Activated B cell treated with CpG ODN at 0.5 μM for 24 hours (primary cell): ENCODE measurements at places on chromosomes 6 and 20.

GRCh38 chr20:37807471-37808232 is 95.3 kb upstream of the VSTM2L start:
- DNase-seq, result no peak

GRCh38 chr6:139433631-139434419 is 59.4 kb upstream of the CITED2 start:
- DNase-seq, result no peak

DNA sequence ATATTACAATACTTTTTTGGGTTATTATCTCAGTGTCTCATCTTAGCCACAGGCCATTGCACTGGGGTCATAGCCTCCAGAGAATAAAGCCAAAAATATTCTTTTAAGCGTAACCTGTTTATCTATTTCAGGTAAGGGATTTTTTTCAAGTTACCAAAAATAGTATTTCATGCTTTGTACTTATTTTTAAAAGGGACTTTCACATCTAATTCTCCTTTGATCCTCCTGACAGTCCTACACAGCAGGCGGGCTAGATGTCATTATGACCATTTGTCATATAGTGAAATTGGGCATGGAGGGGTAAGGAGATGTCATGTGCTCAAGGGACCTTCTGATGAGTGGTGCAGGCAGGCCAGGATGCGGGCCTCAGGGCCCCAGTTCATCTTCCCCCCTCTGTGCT is 68.9 kb downstream of the TBC1D7 start:
- no peak for DNase-seq

- no peak for DNase-seq
Measured at GRCh38 chr6:24100024-24100769, 25.8 kb upstream of the NRSN1 start.

DNA sequence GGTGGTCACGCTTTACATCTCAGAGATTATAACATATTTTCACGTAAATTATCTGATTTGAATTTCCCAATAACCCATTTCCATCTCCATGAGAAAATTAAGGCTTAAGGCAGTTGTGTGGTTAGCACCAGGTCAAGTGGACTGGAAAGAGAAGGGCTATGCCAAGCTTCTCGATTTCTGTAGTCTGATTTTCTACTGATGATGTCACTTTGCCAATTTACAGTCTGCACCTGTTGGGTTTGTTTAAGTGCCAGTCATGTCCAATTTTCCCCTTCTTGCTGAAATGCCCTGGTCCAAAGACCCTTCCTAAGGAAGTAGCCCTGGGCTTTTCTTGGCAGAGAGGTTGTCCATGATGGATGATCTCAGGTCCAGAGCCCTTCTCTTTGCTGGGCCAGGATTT is 562.3 kb upstream of the BTBD3 start:
- no peak for DNase-seq

GRCh38 chr20:22575087-22575721 is 9.2 kb downstream of the FOXA2 start:
- no peak for DNase-seq

GRCh38 chr6:25370178-25371036 is 91.2 kb downstream of the CARMIL1 start:
- no peak for DNase-seq

DNA sequence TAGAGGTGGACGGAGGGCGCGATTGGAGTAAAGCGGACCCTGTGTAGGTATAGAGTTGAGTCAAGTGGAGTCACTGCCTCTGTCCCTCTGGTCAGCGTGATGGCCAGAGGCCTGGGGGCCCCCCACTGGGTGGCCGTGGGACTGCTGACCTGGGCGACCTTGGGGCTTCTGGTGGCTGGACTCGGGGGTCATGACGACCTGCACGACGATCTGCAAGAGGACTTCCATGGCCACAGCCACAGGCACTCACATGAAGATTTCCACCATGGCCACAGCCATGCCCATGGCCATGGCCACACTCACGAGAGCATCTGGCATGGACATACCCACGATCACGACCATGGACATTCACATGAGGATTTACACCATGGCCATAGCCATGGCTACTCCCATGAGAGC is 479 bp downstream of the SLC39A7 start:
- no peak for DNase-seq

- DNase-seq, result no peak
Measured at GRCh38 chr6:17281100-17281496, at the start of gene RBM24. Gene RBM24 (plus strand): TSS chr6:17281361. CDS start chr6:17281582, 221 bp downstream.

DNA sequence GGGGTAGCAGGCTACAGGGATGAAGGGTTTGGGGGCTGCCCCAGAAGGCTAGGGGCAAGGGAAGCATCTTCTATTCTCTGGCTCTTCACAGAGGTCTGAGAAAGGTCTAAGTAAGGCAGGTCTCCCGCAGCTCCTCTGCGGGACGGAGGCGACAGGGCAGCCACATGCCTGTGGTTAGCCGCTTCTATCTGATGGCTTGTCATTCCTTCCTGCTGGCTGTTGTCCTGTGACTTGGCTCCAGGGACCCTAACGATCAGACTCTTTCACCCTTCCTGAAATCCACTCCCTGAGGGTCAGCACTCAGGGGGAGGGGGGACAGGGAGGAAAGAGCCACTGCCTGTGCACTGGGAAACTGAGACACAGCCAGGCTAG is 673 bp downstream of the CST7 start:
- DNase-seq, result no peak

DNA sequence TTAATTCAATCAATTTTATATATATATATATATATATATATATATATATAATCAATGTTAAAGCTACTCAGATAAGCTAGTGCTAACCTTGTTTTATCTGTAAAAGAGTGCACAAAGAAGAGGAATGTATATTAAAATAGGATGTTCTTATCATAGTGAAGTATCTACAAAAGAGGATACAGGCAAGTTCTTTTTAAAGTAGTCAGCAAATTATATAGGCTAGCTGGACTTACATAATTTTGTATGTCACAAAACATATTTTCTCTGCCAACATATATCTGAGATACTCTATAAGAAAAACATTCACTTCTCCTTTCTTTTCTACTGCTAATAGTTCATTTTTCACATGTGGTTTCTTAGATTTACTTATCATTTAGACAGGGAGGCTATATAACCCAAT is 39.9 kb downstream of the KHDRBS2 start:
- DNase-seq, result no peak

DNA sequence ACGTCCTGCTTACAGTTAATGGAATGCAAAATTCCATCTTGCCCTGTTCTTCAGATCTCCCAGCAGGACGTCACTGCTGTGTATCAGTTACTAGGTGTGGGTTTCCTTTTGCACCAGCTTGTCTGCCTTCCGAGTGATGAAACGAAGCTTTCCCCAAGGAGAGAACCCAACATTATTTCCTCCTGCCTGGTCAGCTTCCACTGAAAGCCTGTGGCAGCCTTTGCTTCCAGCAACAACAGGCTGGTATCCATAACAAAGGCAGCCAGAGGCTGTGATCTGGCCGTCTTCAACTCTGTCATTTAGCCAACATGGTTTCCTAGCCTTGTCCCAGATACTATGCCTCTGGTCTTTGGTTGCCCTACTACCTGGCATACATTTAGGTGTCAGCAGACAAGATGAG is 78.9 kb upstream of the HEY2 start:
- DNase-seq, result no peak

- no peak for DNase-seq
Measured at GRCh38 chr20:24608926-24609667, 139.7 kb downstream of the SYNDIG1 start.

DNA sequence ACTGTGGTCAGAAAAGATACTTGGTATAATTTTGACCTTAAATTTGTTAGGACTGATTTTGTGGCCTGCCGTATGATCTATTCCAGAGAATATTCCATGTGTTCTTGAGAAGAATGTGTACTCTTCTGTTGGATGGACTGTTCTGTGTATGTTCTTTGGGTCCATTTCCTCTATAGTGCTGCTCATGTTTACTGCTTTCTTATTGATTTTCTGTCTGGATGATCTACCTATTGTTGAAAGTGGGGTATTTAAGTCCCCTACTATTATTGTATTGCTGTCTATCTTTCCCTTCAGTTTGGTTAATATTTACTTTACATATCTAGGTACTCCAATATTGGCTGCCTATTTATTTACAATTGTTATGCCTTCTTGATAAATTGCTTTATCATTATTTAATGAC is 298.4 kb downstream of the BCKDHB start:
- DNase-seq, result no peak

- DNase-seq, result no peak
Measured at GRCh38 chr20:7383216-7383615, 557.0 kb downstream of the HAO1 start.

GRCh38 chr6:40832691-40833090 is 206.3 kb downstream of the UNC5CL start:
- no peak for DNase-seq

- no peak for DNase-seq
Measured at GRCh38 chr6:37047346-37047688, 41.9 kb downstream of the FGD2 start.

- no peak for DNase-seq
Measured at GRCh38 chr6:87745966-87746721, 44.1 kb upstream of the AKIRIN2 start.

GRCh38 chr6:161269310-161269709 is 4.6 kb downstream of the AGPAT4 start:
- no peak for DNase-seq

GRCh38 chr6:1641343-1641885 is 31.7 kb downstream of the FOXC1 start:
- DNase-seq, result no peak

DNA sequence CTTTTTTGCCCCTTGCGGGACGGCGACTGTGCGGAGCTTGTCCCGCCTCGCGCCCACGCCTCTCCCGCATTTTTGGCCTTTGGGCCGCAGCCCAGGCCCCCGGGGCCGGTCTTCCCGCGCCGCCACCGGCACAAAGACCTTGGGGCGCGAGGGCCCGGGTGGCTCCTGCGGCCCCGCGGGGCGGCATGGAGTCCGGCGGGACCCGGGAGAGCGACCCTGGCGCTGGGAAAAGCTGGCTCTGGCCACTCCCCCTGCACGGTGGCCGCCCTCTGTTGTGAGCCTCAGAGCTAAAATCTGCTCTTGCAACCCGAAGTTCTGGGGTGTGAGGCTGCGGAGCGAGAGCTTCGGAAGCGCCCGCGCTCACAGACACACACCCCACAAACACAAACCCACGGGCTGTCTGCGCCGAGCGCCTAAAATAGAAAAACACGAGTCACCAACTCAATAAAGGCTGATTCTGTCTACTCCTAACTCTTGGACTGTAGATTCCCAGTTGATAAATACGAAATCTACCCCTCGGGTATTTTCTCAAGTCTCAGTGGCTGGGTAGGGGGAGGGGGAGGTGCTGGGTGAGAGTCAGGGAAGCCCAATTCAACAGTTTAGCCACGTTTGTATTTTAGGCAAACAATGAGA is 496 bp upstream of the BEND3 start:
- DNase-seq, result peak; percentile 38

DNA sequence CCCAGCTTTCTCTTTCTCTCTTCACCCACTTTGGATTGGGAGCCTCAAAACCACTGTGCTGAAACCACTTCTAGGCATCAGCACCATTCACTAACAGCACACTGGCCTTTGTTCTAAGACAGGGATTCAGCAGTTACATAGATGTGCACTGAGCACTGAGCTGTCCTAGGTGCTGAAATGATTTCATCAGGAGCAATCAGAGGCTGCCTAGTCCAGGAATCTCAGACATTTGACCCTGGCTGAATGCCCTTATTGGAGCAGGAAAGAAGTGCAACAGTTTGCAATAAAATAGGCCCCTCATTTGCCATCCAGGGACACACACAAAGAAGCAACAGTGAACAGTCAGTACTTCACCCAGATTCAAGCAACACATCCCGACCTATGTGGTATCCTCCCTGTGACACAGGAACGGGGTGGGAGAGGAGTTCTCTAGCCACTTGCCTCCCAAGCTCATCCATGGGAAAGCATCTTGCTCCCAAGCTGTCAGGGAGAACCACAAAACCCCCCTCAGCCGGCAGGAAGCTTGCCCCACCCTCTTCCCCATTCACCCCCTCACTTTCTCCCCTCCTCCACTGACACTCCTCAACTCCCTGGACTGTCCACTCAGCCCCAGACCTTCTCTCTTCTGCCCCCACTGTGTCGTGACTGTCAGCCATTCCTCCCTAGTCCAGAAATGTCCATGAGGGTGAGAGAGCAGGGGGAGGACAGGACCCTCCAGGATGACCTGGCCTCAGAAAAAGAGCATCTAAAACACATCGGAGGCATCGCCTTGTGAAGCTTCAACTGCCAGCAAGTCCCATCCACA is 304.4 kb downstream of the PREX1 start:
- no peak for DNase-seq

- DNase-seq, result no peak
Measured at GRCh38 chr6:112114577-112115223, 27.3 kb downstream of the FAM229B start.

- DNase-seq, result no peak
Measured at GRCh38 chr6:124791156-124791555, 171.1 kb upstream of the RNF217 start.

DNA sequence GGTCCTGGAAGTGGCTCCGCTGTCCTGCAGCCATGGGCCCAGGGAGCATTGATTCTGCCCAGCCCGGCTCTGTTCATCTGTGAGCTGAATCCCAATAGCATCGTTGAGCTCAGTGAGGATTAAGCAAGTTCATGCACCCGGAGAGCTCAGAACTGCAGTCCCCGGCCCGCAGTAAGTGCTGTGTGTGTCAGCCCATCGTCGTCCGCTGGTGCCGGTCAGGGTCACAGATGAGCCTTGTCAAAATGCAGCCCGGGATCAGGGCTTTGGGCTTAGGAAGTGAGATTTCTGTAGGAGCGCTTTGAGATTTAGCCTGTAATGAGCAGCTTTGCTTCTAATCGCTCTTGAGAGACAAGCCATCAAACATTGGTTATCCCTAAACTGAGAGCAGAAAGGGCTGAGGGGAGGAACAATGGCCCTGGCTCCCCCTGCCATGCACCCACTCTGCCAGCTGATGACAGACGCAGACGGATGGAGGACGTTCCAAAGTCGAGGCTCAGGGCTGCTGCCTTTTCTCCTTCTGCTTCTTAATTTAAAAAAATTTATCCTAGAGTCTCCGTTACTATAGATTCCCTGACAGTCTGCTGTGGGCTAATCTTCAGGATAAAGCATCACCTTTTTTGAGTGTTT is 25.6 kb upstream of the SULF2 start:
- no peak for DNase-seq

- peak; percentile 25 for DNase-seq
Measured at GRCh38 chr6:26520237-26520849, 17.8 kb upstream of the HMGN4 start.

DNA sequence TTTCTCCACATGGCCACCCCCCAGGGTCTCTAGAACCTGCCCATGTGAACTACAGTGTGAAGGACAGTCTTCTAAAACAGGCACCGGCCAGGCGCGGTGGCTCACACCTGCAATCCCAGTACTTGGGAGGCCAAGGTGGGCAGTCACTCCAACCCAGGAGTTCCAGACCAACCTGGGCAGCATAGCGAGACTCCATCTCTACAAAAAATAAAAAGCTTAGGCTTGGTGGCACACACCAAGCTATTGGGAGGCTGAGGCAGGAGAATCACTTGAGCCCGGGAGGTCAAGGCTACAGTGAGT is 13.7 kb downstream of the ACSS1 start:
- DNase-seq, result no peak

GRCh38 chr6:153096792-153097191 is 34.3 kb downstream of the RGS17 start:
- no peak for DNase-seq
